T-helper 17 cell (primary cell): ENCODE measurements at places on chromosomes 2 and 18.

DNA sequence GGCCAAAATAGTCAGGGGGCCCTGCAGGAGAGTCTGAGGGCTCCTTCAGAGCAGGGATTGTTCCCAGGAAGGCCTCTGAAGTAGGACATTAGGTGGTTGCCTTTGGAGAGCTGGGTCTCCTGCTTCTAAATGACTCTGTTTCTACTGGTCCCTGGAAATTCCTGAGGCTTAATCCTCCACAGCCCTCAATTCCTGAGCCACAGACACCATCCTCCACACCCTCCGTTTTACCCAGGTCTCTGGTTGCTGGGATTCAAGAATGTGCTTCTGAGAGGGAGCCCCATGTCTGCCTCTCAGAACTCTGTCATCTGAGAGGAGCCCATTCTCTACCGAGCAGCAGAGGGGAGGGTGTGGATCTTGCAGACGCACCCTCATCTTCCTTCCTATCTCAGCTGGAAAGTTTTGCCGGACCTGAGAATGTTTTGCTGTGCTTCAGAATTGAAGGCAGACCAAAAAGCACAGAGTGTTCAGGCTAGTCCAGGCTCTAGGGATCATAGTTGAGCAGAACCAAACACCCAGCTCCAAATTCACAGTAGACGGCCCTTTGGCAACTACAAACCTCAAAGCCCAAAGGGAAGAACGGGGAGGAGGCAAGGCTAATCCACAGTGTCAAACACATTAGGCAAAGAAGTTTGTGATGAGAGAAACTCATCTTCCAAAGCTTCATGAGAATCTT is 8.1 kb downstream of the VIT start:
- no peak for DNase-seq

DNA sequence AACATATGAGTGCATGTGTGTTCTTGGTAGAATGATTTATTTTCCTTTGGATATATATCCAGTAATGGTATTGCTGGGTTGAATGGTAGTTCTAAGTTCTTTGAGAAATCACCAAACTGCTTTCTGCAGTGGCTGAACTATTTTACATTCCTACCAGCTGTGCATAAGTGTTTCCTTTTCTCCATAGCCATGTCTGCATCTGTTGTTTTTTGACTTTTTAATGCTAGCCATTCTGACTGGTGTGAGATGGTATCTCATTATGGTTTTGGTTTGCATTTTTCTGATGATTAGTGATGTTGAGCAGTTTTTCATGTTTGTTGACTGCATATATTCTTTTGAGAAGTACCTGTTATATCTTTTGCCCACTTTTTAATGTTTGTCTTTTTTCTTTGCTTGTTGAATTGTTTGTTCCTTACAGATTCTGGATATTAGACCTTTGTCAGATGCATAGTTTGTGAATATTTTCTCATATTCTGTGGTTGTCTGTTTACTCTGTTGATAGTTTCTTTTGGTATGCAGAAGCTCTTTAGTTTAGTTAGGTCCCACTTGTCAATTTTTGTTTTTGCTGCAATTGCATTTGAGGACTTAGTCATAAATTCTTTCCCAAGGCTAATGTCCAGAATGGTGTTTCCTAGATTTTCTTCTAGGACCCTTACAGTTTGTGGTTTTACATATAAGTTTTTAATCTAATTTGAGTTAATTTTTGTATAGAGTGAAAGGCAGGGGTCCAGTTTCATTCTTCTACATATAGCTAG is 17.6 kb upstream of the KCNE4 start:
- DNase-seq: no peak

- no peak for DNase-seq
Observed at GRCh38 chr2:239654266-239654665, 253.4 kb upstream of the HDAC4 start.

DNA sequence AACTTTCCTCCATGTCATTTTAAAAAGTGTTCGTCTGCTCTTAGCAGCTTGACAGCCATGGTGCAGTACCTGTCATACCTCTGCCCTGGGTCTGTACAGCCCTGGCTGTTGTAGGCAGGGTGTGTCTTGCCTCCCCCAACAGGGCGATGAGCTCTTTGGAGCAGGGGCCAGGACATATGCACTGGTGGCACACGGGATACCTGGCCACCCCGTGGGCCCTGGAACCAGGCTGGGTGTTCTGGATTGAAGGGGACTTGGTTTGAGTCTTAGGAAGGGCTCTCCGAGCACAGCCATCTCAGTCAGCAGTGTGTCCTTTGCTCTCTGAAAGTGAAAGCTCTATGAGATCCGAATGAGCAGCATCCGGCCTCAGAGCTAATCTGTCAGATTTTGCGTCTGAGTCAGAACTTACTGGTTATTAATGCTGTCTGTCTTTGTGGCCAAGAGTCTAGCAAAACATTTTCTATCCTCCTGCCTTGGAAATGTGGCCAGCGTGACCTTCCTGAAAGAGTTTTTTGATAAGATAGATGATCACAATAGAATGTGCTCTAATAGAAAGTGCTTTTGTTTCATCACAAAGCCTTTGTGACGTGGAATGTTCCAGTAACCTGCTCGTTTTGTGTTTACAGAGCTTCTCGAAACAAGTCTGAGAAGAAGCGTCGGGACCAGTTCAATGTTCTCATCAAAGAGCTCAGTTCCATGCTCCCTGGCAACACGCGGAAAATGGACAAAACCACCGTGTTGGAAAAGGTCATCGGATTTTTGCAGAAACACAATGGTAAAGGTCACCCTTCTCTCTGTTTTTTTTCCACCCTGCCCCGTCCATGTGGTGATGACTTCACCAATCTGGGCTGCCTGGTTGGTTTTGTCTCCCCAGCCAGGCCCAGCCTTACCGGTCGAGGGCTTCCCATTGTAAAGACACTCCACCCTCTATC is 77.3 kb upstream of the RPL31 start:
- no peak for DNase-seq

GRCh38 chr2:101545950-101546349 is 71.0 kb upstream of the RFX8 start:
- no peak for DNase-seq

DNA sequence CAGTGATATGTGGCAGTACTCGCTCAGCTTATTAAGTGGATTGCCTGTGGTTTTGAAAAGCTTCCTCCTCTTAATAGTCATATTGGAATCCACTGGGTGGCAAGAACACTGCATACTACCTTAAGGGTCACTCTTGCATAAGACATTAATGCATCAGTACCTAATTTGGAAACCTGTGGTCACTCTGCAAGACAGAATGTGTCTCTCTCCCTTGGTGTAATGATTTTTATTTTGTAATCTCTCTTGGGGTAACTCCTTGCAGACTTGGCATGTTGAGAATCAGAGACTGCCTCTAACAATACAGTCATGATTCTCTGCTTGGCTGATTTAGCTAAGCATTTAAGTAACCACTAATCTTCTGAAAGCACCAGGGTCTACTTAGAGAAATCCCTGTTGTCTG is 33.0 kb upstream of the IER3IP1 start:
- DNase-seq: no peak

DNA sequence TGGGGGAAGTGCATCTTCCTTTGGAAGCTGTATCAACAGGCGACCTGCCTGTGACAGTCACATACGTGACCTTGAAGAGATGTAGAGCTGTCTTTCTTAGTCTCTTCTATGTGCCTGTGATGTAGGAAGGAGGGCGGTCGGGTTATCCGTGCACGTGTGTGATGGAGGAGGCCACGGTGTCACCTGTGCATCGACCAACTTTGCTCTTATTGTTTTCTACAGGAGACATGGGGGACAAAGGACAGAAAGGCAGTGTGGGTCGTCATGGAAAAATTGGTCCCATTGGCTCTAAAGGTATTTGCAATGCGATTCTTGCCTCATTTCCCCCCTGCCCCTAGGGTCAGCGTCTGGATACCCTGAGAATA is 20.7 kb upstream of the ALLC start:
- no peak for DNase-seq

DNA sequence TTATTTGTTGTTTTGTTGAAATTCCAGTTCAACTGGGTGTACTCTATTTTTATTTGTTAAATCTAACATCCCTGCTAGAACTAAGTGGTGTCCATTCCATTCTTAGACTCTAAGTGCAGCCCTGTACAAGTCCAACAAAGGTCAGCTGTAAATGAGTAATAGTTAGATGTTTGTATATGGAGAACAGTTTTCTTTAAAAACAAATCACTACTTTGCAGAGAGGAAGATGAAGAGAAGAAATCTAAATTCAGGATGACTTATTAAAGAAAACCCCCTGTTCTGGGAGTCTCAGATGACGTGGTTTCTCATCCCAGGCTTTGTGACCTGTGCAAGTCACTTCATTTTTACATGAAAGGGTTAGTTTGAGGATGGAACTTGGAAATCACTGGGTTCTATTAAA is 57.9 kb downstream of the GALNT14 start:
- no peak for DNase-seq

GRCh38 chr18:67463829-67464228 is 52.7 kb downstream of the DSEL start:
- DNase-seq: no peak

DNA sequence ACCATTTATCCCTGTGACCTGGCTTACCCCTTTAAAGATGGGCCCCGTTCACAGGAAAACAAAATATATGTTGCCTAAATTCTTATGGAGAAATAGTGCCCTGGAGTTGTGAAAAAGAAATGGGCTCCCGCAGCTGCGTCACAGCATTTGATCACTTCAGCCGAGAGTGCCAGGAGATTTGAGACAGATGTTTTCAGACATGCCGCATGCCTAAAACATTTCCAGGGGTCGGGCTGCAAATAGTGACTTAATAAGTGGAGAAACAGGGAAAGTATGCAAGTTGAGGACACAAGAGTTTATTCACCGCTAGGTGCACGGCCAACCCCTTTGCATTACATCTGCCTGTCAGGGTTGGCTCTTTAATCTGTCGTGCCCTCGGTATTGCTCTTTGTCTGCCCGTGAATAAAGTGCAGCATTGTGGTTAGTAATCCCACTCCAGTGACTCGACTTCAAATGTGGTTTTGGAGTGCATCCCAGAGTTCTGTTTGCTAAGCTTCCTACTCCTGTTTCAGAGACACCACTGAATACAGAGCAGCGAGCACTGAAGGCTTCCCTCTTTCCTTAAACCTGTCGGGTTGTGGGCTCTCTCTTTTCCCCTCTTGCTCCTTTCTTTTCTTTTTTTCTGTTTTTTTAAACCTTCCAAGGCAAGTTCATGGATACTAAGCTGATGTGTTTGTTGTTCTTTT is 187.5 kb downstream of the LTBP1 start:
- no peak for DNase-seq

DNA sequence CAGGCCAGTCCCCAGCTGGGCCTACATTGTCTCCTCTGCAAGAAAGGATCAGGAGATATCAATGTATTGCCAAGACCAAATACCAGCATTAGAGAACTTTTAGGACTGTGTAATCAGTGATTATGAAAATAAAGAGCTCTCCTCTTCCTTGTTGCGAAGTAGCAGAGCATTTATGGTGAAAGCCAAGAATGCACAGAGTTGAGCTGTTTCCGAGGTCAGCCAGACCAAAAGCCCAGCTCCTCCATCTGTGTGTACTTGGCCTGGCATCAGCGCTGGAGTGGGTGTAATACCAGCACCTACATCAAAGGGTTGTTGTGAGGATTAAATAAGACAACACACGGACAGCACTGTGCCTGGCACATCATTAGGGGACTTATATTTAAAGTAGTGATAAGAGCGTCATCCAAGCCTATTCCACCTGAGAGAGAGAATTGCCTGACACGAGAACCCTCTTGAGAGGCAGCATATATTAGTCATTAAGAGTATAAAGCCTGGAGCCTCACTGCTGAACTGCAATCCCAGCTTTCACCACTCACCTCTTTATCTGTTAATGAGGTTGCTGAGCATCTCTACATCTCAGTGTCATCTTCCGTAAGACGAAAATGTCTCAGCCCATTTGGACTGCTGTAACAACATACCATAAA is 7.4 kb upstream of the SLC16A14 start:
- no peak for DNase-seq
